Esophagus muscularis mucosa (tissue), 4 donors: ENCODE measurements at places on chromosomes 1 and 21. TPM values are rescaled to one million over a fixed set of nuclear protein-coding genes. Genes with fewer than 3 reads are reported as not detected.

SPRR2G gene
- not detected for total RNA-seq

DNA sequence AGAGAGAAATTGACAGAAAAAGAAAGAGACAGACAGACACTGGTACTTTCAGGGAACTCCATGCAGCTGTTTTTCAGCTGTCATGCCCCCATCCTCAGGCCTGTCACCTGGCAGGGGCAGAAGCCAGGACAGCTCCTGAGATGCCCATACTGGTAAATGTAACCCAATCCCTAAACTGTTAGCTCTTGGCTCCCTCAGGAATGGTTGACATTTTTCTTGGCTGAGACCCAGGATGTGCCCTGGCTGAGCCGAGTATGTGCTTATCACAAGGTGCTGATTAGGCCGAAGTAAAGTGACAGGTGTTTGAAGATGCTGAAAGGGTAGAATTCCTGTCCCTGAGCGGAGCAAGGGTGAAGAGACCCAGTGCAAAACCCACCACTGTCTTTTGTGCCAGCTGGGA is 50.7 kb downstream of the PGM1 start:
- DNase-seq = no peak

- no peak for DNase-seq
Observed at GRCh38 chr1:221747839-221748238, 6.0 kb upstream of the DUSP10 start.

DNA sequence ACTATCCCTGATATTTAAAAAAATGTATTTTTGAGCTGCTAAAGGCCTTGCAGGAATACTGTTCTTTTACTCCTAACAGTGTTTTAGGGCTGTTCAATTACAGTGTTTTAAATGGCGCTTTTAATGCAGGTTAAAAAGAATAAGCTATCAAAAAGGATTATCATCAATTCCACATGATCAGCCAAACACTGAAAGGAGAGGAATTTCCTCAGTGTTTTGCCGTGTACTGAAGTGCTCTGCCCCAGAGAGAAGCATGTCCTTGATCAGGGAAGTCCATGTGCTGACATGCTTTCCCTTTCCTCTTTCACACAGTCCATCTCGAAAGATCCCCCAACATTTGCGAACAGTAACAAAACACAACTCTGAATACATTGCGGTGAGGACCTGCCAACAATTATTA is 3.3 kb downstream of the CFAP298 start:
- DNase-seq = no peak

CCDC190 gene
- total RNA-seq = 0.26 TPM

SPRR2F gene
- total RNA-seq = not detected

ACTA1 gene
- total RNA-seq = 0.58 TPM

NBPF6 gene
- total RNA-seq = not detected

ARHGEF16 gene
- total RNA-seq = 0.42 TPM

- no peak for DNase-seq
Observed at GRCh38 chr21:34282223-34282622, 81.6 kb upstream of the KCNE2 start.

GRCh38 chr1:56811331-56811730 is 7.9 kb downstream of the FYB2 start:
- no peak for DNase-seq

DNA sequence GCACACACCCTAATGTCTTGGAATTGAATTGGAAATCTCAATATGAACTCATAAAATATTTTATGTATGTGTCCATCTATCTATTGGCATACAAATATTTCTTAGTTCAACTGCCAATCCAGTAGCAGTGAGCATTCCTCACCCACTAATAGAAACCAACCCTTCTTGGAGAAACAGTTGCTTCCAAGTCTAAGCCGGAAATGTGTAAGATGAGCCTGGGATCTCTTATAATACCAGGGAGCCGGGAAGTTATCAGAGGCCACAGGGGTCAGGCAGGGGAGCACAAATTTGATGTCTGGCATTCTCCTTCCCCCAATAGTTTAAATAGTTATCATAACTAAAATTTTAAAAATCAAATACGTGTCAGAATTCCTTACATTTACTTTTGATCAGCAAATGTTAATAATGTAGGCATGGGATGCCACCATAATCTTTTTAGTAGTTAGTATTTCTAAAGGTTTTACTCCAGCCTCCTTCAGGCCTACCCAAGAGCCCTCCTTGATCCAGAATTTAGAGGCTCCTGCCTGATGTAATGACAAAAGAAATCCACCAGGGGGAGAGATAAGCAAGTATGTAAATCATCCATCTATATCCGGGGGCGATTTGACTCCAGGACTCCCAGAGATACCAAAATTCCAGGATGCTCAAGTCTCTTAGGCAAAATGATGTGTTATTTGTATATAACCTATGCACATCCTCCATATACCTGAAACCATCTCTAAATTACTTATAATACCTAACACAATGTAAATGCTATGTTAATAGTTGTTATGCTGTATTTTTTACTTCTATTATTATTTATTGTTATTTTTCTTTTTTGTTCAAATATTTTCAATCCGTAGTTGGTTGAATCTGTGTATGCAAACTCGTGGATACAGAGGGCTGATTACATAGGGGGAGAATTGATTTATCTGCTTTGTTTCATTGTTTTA is 218.7 kb upstream of the COA6 start:
- peak; percentile 53 for DNase-seq

ZNF695 gene
- total RNA-seq = not detected

DNA sequence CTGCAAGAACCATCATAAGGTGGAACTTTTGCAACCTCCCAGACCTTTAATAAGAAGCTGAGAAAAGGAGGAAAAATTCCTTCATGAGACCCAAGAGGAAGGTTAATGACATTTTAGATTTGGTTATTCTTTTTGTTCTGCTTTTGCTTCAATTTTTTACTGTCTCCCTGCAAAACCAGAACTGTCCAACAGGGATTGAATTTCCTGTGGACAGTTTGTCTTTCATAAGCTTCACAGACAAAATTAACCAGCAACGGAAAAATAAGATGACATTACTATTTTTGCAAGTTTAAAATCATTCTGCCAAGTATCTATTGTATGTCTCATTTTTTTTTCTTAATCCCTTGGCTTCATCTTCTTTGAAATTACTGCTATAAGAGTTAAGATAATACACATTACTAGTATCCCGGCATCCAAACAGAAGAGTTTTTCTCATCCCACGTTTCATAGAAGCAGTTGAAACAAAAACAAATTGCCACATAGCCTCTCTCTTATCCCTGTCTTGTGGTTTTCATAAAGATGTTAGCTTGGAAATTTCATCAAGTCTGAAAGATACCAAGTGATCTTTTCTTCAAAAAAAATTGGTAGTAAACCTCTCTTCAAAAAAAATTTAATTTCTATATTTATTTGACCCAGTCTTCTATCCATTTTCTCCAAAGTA is 465.3 kb upstream of the PTBP2 start:
- no peak for DNase-seq

DNA sequence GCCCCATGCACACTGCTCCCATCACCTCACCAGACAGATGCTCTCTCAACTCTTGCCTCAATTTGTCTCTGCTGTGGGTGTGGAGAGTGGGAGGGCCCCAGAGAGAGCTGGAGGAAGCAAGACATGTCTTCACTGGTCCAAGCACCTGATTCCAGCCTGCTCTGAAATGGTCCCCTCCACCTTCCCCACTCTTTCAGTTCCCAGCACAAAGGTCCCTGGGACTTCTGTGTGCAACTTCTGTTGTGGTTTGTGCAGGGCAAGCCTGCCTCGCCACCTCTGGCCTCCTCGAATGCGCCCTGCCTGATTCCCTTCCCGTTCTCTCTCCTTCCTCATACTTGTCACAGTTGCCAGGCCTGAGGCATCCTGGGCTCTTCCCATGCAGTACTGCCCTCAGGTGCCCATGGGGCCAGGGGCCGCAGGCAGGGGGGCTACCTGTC is 119.3 kb downstream of the SYT2 start:
- DNase-seq = no peak

- peak; percentile 57 for DNase-seq
Observed at GRCh38 chr1:91559046-91559750, 58.5 kb downstream of the CDC7 start.

SEMA6C gene
- 9.2 TPM for total RNA-seq

- DNase-seq = no peak
Observed at GRCh38 chr1:47317841-47318240, 3.9 kb upstream of the STIL start.

CD84 gene
- total RNA-seq = 2.7 TPM

- DNase-seq = no peak
Observed at GRCh38 chr1:179774000-179774399, 30.9 kb downstream of the FAM163A start.

- peak; percentile 55 for DNase-seq
Observed at GRCh38 chr1:65247419-65248359, 61.7 kb upstream of the DNAJC6 start.

GRCh38 chr1:13889495-13889894 is 189.5 kb downstream of the PRDM2 start:
- no peak for DNase-seq

DCST1 gene
- not detected for total RNA-seq

ANKRD65 gene
- total RNA-seq = 8.1 TPM

DNA sequence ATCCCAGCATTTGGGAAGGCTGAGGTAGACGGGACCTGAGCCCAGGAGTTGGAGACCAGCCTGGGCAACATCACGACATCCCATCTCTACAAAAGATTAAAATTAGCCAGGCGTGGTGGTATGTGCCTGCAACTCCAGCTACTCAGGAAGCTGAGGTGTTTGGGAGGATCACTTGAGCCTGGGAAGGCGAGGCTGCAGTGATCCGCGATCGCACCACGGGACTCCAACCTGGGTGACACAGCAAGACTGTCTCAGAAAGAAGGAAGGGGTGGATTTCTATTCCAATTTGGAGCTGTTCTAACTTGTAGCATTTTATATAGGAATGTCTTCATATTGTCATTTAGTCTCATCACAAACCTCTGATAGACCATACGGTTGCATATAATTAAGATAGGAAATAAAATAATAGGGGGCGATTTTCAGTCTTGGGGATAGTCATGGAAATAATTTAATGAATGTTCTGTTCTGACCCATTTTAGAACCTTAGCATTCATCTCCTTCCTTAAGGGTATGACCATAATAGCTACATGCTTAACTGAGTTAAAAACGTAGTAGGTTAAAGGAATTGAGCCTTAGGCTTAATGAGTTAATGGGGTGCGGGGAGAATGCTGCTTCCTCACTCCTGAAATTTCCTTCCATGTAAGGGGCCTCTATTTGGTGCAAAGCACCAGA is 93.1 kb downstream of the ADCY10 start:
- DNase-seq = no peak

TBX19 gene
- 1.3 TPM for total RNA-seq

DNA sequence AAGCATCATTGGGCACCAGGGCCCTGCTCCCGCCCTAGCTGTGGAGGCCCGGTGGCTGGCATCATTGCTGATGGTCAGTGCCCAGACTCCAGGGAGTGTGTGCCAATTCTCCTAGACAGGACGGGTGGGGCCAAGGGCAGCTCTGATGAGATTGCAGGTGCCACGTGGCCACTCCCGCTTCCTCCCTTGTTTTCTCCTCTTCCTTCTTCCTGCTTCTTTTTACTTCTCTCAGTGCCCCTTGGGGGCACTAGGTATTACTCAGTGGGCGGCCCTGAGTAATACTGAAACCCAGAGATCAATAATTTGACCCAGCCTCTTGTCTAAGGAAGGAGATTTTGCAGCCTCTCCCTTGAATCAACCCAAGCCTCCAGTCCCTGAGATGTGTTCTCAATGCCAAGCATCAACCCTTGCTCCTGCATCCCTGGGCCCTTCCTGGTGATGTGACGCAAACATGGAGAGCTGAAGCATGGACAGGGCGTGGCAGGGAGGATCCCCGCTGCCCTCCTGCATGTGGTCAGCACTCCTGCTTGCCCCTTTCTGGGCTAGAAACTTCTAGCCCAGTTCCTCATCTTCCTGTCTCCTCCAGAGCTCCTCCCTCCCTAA is 32.4 kb downstream of the CDK18 start:
- no peak for DNase-seq

DNA sequence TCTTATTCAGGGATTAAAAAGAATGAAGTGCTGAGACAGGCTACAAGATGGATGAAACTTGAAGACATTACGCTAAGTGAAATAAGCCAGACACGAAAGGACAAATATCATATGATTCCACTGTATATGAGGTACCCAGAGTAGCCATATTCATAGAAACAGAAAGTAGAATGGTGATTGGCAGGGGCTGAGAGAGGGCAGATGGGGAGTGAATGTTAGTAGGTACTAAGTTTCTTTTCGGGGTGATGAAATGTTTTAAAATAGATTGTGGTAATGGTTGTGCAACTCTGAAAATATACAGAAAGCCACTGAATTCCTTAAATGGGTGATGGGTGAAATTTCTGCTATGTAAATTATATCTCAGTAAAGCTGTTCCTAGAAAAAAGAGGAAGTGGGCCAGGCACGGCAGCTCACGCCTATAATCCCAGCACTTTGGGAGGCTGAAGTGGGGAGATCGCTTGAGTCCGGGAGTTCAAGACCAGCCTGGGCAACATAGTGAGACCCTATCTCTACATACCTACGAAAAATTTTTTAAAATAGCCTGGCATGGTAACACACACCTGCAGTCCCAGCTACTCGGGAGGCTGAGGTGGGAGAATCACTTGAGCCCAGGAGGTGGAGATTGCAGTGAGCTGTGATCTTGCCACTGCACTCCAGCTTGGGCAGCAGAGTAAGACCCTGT is 15.9 kb downstream of the SLC27A3 start:
- no peak for DNase-seq

DNA sequence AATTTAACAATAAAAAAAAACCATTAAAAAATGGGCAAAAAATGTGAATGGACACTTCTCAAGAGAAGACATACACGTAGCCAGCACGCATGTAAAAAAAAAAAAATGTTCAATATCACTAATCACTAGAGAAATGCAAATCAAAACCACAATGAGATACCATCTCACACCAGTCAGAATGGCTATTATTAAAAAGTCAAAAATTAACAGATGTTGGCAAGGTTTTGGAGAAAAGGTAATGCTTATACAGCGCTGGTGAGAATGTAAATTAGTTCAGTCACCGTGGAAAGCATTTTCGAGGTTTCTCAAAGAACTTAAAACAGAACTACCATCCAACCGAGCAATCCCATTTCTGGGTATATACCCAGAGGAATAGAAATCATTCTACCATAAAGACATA is 1091.5 kb upstream of the B3GALT2 start:
- no peak for DNase-seq

- no peak for DNase-seq
Observed at GRCh38 chr1:190665045-190665444, 187.4 kb upstream of the BRINP3 start.

MSH4 gene
- 0.83 TPM for total RNA-seq

GRCh38 chr1:42085596-42085995 is 67.6 kb upstream of the GUCA2B start:
- no peak for DNase-seq

DNA sequence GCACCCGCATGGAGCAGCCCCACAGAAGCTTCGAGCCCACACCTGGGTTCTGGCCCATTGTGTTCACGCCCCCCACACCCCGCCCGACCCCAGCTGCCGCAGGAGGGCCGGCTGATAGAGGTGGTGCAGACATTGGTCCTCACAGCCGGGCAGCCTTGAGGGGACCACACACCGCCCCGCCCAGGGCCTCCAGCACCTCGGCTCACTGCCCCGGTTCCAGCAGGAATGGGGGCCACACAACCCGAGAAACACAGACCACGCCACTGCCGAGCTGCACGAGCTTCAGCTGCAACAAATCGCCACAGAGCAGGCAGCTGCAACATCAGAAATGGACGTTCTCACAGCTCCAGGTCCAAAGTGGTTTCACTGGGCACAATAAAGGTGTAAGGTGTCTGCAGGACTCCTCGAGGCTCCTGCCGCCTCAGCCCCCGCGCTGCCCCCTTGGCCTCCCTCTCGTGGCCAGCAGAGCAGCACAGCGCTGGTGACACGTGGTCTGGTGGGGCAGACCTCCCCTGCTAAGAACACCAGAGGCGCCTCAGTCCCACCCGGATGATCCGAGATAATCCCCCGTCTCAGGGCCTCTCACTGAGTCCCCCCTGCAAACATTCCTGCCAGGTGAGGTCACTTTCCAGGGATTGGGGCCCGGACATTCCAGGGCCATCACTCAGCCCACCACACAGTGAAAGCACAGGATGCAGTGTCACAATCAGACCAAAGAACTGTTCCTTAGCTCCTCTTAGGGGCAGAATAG is 62.3 kb upstream of the ADARB1 start:
- DNase-seq = no peak
